ENCODE measurements at places on chromosomes 5 and 9.

GRCh38 chr5:68459810-68460139 lies 244.2 kb downstream of the PIK3R1 start:
- DNase-seq: no peak

DNA sequence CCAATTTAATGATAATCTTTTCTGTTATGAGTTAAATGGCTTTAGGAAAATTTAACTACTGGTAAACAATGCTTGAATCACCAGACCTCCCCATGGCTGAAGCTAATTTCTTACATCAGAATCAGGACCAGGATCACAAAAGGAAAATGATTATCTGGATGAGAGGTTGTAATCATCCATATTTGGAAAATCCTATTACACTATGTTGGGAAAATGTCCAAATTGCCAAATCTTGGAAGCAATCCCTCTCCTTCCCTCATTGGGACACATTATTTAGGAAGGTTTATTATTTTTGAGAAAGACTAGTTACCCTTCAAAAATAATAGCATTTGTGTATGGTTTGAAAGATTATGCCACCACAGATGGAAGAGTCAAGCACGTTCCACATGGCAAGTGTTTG lies 130.7 kb upstream of the MINAR2 start:
- peak; percentile 10 for DNase-seq

DNA sequence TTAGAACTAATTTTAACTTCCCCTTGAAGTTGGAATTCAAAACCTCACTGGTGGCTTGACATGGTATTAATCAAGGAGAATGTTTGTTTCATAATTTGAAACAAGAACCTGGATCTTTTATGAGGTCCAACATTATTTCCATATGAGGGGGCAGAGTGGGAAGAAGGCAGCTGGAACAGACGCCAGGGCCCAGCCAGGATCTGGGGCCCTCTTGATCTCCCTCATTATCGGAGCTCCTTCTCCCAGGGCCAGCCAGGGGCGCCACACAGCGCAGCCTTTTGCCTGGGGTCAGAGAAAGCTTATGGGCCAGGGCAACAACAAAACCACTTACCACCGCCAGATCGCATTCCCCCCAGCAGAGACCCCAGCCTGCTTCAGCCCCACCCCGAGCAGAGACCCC lies 27.1 kb upstream of the NKD2 start:
- no peak for DNase-seq

GRCh38 chr5:159616952-159617351 lies 286.7 kb upstream of the IL12B start:
- DNase-seq: no peak

DNA sequence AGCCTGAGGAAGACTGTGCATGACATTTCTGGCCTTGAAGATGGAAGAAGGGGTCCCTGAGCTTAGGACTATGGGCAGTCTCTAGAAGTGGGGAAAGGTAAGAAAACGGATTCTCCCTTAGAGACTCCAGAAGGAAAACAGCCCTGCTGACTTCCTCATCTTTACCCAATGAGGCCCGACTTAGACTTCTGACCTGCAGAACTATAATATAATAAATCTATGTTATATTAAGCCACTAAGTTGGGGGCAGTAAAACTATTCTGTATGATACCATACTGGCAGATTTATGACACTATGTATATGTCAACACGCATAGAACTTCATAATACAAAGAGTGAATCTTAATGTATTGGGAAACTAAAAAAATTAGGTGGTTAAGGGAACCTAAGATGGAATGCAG lies 422.0 kb downstream of the PLK2 start:
- no peak for DNase-seq
